ENCODE measurements at places on chromosomes 12 and 14.

DNA sequence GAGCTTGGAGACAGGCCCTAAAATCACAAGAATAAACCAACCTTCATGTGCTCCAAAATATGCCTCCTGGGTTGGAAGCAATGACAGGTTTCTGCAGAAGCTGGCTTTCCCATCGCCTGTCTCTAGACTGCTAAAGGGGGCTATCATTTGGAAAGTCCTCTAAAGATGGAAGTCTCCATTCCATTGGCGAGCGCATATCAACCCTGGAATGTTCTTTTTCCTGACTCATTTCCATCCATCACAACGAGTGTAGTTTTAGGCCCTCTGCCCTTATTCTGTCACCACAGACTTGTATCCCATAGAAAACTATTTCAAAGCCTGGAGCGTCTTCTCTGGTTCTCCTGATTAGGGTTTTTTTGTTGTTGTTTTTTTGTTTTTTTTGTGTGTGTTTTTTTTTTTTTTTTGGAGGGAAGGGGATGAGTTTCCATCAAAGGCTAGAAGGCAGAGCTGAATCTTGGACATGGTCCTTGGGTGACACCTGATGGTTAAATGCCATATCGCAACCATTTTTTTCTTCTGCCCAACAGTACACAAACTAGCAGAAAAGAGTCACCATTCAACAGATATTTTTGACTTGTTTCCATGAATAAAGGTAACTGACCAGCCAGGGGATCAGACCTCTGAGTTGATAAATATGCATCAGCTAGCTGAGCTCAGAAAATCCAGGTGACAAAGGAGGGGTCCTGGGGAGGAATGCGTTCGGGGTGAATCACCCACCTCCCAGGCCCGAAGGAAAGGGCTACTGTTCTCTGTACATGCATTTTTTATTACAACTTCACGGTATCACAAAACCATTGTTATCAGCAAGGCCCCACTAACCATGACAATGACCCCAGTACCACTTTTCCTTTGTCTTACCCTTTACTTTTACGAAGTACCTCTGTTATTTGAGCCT is 40.5 kb downstream of the KCNA5 start:
- DNase-seq, result no peak

GRCh38 chr14:69749956-69750355 is 17.0 kb upstream of the SRSF5 start:
- no peak for DNase-seq

DNA sequence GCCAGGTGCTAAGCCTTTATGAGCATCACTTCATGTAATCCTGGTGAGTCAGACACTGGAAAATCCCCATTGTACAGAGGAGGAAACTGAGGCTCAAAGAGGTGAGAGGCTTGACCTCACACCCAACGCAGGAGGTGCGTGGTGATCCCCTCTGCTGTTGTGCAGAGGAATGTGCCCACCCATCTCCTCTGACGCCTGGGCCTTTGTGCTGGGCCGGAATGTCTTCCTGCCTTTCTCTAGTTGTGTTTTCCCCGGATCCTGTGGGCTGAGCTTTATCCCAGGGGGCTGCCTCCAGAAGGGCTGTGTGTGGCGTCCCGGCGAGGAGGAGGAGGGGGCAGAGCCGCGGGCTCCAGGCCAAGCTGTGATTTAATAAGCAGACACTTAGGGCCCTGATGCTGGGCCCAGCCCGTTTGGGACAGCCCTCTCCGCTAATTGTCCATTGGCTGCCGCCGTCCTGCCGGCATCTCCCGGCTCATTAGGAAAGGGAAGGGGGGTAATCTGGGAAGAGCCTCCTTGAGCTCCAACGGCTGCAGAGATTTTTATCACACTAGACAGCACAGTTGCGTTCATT is 653.6 kb downstream of the MED13L start:
- no peak for DNase-seq

DNA sequence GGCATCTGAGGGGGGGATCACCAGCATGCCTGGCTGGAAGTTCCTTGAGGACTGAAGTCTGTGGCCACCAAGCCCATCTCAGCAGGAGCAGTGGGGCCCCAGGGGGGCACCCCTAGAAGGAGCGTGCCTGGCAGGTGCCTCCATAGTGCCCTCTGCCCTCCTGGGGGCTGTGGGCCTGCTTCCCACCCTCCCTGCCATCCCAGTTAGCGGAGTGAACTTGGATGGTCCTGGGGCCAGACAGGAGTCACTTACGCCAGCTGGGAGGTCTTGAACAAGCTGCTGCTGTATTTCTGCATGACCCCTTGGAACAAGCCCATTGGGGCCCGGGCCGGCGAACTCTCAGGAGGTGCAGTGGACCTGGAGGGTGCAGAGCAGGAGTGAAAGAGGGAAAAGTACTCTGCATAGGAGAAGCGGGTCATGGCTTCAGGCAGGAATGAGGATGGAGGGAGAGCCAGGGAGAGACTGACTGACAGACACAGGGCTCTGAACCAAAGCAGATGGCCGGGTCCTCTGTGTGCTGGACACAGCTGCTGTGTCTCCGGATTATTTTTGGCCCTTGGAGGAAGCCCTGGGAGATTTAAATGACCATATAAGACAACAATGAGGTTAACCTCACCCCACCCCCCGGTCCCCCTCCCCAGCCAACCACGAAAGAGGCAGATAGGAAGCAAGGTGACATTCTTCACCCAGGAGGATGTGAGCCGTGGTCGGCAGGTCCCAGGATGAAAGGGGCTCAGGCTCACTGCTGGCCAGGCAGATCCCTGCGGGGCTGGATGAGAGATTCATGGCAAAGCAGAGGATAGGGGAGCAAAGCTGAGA is 19.6 kb downstream of the ASB2 start:
- DNase-seq, result no peak

GRCh38 chr14:66509874-66510273 is 1.9 kb downstream of the GPHN start:
- DNase-seq, result no peak

GRCh38 chr12:65585648-65586602 is 238.4 kb upstream of the HMGA2 start:
- no peak for DNase-seq

DNA sequence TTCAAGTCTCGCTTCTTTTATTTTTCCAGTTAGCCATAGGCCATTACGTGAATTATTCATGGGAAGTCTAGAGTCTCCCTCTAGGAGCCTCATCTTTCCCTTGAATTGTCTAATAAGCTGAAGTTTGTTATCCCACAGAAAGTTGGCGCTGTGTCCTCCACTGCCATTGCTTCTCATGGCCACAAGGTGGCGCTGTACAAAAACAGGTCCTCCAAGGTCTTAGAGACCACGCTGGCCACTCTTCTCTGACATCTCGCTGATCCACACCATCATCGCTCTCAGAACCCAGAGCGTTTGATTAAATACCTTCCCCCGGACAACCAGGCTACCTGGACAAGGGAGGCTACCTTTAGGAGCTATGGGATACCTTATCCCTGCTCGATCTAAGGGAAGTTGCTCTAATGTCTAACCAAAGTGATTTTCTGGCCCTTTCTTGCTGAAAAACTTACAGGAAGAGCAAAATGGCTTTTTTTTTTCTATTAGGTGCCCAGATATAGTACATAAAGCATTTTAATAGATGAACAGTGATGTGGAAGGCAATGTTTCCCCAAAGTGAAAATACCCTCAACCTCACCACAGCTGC is 110.0 kb downstream of the CCDC60 start:
- DNase-seq, result no peak

- DNase-seq, result no peak
Observed at GRCh38 chr14:71995741-71996140, 63.5 kb downstream of the RGS6 start.

DNA sequence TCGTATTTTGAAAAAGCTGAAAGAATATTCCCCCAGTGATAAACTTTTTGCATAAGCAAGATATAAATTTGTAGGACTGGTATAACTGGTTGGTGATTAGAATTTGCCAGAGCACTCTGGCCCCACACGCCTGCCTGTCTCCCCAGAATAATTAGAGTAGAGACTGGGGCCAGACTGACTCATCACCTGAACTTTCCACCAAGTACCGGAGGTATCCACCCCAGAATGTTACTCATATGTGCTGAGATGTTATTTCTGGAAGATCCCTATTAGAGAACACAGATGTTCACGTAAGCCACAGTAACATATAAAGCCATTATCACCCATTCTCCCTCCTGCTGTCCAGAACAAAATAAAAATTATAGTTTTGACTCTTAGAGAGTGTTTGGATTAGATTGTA is 49.5 kb upstream of the PIWIL1 start:
- DNase-seq, result no peak

DNA sequence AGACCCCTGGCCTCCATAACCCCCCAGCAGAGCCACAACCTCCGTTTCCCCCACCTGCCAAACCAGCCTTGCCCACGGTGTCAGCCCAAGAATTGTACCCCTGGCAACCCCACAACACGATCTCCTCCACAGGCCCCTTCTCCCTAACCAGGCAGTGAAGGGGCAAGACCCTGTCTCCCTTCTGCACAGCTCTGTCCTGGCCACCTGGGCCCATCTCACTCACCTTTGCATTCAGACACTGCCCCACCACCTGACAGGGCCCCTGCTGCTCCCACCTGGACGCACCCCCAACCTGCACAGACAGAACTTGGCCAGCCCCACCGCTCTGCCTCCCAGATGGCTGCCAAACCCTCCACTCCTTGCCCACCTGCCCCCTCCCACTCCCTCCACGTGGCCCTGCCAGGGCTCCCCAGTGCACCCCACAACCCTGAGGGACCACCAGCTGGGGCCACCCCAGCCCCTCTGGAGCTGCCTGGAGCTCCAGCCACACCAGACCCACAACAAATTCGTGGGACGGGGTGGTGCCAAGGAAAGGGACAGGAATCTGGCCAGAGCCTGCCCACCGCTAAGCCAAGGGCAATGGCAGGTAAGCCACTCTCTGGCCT is 11.8 kb downstream of the AHNAK2 start:
- no peak for DNase-seq

DNA sequence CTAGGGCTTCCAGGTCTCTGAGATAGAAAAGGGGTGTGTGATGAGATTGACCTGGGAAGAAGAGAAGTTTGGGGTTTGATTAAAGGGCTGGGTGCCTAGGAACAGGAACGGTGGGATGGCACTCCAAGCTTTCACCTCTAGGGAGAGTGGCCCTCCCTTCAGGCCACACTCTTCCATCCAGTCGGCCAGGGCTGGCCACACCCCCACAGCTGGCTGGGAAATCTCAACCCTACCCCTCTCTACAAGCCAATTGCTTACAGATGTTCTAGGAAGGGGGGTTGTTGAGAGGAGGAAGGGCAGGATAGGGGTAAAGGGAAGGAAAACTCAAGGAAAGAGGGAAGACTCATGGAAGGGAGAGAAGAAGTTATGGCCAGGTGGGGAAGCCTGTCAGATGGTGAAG is 6.6 kb upstream of the ITGA5 start:
- DNase-seq, result no peak

DNA sequence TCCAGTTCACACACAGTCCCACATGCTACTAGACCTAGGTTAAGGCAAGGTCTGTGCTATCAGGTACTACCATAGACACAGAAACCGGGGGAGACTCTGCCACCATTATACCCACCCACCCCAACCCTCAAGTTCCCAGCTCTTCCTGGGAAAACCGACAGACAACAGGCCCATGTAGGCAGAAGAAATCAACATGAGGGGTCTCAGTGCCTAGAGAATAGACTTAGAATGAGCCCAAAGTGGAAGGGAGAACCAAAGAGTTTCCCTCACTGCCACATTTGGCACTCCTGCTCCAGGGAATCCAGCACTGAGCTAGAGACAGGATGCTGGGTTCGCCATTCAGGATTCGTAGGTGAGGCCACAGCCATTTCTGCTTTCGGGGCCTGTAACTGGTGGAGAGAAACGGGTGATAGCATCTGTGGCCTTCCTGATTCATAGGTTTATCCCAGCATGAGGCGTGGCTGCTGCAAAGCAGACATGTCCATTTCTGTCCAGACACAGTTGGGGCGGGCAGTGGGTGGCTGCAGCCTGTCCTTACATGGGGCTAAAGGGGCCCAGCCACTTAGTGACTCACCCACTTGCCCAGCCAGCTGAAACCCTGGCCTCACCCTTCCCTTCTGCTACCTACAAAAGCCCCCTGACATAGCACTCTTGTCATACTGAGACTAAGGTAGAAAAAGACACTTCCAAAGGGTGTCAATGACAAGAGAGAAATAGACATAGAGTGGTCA is 69.4 kb downstream of the IRF2BPL start:
- DNase-seq, result no peak

- DNase-seq, result no peak
Observed at GRCh38 chr14:103317976-103318580, 16.0 kb upstream of the EIF5 start.

DNA sequence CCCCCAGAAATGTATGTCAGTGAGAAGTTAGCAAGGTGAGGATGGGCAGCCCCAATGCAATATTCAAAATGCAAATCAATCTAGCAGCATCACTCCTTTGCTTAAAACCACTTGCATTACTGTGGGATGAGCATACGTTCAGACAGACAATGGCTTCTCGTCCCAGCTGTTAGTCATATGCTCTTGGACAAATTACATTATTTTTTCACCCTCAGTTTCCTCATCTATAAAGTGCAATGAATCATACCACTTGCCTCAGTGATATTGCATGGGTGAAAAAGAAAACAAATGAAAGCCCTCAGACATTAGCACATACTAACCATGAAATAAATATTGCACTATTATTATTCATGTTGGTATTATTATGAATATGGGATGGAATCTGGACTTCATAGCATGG is 132.3 kb downstream of the C12orf75 start:
- no peak for DNase-seq

DNA sequence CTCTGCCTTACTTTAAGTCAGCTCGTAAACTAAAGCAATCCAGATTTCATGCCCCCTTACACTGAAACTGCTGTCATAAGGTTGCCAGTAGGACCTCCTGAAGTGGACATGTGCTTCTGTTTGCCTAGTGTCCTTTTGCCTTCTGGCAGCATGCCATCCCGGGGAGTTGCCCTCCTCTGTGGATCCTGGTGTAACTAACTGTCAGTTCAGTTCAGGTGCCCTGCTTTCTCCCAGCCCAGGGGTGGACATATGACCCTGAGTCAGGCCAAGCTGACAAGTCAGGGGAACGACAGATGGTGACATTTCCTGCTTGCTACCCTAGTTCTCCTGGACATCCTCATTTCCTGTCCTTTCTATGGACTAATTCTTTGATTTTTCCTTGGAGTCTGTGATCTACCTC is 25.6 kb downstream of the AKAP6 start:
- DNase-seq, result no peak

DNA sequence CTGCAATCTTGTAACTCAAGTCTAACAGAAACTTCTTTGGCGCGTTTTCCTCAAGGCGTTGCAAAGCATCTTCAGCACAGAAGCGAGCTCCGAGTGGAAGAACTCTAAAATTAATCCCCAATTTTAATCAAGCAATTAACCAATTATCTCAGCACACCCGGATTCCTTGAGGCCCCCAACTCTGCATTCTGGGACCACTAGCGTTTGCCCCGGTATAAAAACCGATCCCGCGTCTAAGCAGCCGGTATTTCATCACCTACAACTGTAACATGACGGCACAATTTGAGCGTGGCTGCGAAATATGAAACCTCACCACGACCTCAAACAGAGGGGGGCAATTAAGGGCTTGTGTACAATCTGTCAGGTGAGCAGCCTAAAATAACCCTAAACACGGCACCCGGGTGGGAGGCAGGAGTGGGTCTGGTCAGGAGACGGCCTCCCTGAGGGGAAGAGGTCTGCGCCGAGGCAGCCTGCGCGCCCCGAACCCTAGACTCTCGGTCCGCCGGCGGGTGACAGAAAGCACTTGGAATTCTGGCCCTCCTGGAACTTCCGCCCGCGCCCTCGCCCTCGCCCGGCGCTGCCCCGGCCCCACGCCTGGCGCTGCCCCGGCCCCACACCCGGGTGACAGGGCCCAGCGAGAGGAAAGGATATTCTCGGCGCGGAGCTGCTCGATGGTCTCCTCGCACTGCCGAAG is 594 bp downstream of the ZCCHC8 start:
- DNase-seq, result no peak

- no peak for DNase-seq
Observed at GRCh38 chr12:118870551-118870950, 110.8 kb upstream of the SRRM4 start.

- DNase-seq, result no peak
Observed at GRCh38 chr12:15194456-15195368, 26.5 kb downstream of the RERG start.

Measured in vagina (tissue), 2 donors.